Type B pancreatic cell (in vitro differentiated cells): ENCODE measurements at places on chromosomes 16 and 17.

GRCh38 chr17:3276126-3276525 lies 22.0 kb downstream of the OR3A1 start:
- no peak for DNase-seq

DNA sequence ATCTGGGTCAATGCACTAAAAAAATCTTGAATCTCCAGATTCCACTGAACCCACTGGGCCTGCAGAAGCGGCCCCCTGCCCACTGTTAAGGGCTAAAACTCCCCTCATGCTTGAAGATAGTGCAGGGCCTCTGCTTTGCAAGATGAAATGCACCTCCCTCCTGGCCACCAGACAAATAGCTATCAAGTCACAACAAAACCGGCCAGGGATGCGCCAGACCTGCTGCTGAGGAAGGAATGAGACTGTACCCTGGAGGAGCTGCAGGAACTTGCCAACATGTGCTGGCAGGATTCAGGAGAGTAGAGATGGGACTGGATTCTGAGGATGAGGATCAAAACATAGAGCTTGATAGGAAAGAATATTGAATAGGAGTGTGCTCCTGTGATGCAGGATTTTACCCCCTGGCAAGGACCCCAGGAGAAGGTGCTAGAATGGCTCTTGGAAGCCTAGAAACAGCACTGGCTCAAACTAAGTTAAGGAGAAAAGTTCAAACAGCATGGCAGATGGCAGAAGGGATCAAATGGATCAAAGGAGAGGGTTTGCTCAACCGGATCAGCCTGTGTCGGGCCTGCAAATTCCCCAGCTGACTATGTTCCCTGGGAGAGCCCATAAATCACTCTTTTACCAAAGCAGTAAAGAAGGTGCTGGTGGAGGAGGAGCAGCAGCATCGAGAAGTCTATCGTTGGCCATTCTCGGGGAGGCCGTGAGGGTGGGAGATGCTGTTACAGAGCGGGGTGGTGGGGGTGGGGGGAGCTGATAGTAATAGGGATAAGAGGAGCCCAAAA lies 27.2 kb upstream of the XYLT2 start:
- no peak for DNase-seq

DNA sequence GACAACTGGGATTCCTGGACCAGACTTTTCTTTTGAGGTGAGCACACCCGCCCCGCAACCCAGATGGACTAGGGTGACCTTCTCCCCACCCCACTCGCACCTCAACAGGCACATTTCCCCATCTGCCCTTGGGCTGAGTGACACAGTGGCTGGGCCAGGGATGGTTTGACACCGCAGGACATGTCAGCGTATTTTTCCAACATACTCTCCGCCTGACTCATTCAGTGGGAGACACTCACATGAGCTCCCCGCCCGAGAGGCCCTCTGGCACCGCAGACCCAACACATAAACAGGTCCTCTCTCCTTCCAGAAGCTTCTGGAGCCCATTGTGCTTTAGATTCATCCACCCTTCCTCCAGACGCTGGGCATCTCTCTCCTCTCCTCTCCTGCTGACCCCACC lies 69.4 kb downstream of the ZDHHC7 start:
- no peak for DNase-seq

DNA sequence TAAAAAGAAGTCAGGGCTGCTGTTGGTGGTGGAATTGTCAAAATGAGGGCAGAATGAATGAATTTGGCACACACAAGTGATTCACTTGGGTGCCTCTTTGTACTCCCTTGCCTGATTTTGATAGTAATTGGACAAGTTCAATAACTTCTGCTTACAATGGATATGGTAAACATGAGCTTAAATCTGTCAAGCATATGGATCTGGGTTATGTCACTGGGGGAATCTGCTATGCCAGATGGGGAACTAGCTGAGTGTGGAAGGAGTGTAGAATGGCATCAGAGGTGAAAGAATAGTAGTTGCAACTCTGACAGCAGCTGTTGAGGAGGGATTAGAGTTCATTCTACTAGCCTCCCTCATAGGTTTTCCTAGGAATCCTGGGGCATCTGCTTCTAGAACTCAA lies 724.2 kb upstream of the CDH8 start:
- DNase-seq, result no peak

- DNase-seq, result no peak
These were observed 6.3 kb downstream of the RAB40C start for GRCh38 chr16:595942-596735.

DNA sequence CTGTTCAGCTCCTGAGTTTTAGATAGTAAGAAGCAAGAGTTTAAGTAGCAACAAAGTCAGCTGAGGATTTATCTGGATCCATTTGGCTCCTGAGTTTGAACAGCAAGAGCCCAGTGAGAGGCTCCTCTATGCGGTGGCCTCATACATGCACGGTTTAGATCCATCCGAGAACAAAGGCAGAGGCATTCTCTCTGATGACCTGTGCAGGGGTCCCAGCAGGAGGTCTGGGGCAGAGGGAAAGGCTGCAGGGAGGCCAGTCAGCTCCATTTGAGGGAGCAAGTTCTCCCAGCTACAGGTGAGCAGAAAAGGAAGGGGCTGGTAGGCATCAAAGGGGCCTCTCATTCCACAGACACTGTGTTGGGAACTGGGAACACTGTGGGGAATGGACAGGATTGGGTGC lies 16.5 kb downstream of the PITPNM3 start:
- no peak for DNase-seq

DNA sequence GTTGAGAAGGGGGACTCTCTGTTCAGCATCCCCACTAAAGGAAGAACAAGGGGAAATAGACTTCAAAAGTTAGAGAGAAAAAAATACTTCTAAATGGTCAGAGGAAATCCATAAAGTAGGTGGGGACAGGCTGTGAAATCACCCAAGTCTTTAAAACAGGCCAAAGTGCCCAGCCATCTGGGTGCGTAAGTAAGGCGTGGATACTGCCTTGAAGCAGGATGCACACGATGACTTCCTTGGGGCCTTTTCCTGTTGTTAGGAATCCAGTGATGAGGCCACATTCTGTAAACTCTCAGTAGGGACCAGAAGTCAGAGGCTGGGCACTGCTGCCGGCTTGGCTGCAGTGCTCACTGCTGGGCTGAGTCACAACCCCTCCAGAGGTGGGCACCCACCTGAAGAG lies 9.2 kb downstream of the AXIN2 start:
- no peak for DNase-seq

DNA sequence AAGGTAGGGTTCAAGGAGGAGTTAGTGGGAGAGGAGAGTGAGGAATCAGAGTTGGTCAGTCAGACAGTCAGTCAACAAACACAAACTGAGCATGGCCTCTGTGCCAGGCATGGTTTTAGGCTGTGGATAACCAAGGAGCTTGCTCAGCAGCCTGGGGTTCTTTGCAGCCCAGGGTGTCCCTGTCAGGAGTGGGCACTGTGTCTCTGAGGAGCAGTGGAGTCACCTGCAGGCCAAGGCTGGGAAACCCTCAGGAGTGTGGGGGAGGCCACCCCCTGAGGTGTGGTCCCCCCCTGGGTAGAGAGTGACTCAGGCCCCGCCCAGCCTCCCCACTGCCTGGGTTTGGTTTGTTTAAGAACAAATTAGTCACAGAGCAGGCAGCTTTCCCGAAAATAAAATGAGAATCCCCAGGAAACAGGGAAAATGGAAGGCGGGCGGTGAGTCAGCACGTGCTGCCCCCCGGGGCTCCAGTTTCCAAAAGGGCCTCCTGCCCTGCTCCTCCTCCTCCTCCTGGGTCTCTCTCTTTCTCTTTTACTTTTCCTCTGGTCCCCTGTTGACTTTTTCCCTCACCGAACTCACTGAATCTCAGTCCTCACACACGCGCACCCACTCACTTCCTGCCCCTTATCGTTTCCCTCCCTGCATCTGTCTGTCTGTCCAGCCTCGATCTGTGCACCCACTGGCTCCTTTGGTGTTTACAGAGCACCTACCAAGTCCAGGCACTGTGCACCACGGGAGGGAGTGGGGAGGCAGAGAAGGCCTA lies 44.3 kb downstream of the SOCS3 start:
- no peak for DNase-seq

DNA sequence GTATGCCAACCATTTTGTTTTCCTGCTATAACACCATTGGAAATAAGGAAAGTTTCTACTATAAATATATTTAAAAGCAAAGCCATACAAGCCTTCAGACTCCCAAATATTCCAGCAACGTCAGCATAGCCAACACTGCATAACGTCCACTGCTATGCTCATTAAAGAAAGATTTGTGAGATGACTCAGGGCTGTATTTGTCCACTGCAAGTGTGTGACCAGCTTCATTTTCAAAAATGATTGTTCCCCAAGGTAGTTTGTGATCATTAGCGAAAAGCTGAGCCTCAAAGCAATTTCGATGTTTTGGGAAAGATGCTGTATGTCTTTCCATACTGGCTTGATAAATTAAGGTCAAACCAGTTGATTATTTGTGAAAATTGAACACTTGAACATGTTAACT lies 14.9 kb upstream of the CCDC182 start:
- DNase-seq, result no peak

- no peak for DNase-seq
These were observed 295.1 kb upstream of the SOX9 start for GRCh38 chr17:71825687-71826086.

- no peak for DNase-seq
These were observed 24.8 kb upstream of the MYO18A start for GRCh38 chr17:29205047-29205446.

- DNase-seq, result no peak
These were observed 197.5 kb downstream of the RPTOR start for GRCh38 chr17:80742091-80742490.

DNA sequence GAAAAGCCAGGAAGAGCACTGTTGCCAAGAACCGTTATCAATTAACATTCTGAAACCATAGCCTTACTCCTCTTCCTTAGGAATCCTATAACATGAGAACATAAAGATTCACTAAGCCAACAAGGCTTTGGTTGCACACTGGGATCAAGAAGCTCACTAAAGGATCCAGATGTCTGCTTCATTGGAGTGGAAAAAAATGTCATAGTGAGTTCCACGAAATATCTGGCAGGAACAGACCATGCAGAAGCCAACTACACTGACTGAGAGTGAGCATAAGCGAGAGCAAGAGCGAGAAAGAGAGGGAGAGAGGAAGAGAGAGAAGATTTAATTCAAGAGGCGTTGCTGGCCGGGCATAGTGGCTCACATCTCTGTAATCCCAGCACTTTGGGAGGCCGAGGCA lies 13.4 kb upstream of the MEIOC start:
- no peak for DNase-seq

DNA sequence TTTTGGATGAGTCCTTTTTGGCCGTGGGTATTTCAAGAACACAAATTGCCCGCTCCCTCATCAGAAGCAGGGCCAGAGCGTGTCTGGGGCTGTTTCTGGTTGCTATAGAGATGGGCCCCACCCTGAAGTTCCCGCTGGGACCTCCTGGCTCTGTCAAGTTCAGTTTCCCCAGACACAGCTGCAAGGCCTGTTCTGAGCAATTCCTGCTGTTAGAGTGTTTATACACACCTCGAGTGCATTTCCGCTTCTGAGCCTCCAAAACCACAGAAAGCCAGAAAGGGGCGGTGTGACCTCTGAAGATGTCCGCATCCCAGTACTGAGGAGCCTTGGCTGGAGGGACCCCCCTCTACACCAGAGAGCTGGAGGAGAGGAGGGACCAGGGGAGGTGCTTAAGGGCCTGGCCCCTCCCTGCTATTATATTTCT lies 9.3 kb upstream of the WBP2 start:
- no peak for DNase-seq

DNA sequence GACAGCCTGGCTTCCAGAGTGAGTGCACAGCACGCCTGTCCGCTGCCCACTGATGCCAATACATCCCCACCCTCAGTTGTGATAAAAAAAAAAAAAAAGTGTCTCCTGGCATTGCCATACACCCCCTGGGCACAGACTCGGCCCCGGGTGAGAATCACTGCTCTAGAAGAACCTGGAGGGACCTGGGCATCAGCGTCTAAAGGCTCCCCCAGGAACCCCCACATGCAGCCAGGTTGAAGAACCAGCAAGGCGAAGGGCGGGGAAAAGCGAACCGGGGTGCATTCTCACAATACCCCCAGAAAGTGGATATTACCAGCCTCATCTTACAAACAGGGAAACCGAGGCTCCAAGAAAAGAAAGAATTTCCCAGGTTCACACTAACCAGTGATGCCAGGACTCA lies 27.7 kb downstream of the TBC1D16 start:
- DNase-seq, result no peak

- no peak for DNase-seq
These were observed 21.2 kb downstream of the ST3GAL2 start for GRCh38 chr16:70417661-70418060.

DNA sequence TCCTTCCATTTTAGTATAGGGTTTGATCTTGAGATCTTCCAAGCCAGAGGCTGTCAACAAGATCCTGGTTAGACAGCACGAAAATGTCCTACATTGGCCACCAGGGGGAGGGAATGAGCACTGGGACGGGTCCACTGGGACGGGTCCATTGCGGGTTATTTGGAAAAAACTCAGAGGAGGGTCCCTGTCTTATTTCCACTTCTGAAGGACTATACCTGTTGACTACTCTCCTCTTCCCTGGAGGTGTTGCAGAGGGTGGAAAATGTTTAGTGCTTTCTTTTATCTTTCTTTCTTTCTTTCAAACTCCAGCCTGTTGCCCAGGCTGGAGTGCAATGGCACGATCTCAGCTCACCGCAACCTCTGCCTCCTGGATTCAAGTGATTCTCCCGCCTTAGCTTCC lies 2.5 kb downstream of the TTLL6 start:
- DNase-seq, result no peak

DNA sequence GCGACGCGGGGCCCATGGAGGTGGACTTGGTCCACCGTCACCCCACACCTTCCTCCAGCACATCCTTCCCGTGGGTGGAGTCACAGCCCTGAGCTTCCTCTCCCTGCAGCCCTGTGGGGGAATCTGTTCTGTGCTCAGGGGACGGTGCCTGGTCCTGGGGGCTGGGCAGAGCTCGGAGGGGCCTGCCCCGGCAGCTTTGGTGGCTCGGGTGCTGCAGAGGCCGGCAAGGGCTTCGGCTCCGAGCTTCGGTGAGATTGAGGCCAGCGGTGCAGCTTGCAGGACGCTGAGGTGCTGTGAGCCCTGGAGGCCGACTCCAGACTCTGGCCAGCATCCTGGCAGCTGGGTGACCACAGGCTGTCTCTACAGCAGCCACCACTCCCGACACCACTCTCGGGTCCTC lies 36.4 kb downstream of the METRNL start:
- no peak for DNase-seq

GRCh38 chr16:48168075-48168474 lies 12.3 kb upstream of the ABCC12 start:
- no peak for DNase-seq

DNA sequence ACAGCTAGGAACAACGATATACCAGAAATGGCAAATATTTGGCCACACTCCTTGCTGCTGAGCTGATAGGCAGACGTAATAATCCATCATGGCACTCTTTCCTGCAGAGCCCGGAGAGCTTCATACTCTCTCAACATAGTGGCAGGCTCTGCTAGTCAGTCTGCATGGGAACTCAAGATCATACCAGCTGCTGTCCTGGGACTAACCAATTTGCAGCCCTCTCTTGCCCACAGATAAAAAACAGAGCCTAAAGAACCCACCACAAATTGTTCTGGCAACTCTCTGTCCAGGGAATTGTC lies 13.5 kb downstream of the GSDMB start:
- no peak for DNase-seq

GRCh38 chr17:38706505-38707216 lies 1.6 kb downstream of the MLLT6 start:
- DNase-seq, result no peak

GRCh38 chr17:57975044-57975443 lies 13.0 kb downstream of the VEZF1 start:
- no peak for DNase-seq
